Heart left ventricle (tissue), 16 donors: ENCODE measurements at places on chromosomes 1 and 21. TPM values are rescaled to one million over a fixed set of nuclear protein-coding genes. Genes with fewer than 3 reads are reported as not detected.

DNA sequence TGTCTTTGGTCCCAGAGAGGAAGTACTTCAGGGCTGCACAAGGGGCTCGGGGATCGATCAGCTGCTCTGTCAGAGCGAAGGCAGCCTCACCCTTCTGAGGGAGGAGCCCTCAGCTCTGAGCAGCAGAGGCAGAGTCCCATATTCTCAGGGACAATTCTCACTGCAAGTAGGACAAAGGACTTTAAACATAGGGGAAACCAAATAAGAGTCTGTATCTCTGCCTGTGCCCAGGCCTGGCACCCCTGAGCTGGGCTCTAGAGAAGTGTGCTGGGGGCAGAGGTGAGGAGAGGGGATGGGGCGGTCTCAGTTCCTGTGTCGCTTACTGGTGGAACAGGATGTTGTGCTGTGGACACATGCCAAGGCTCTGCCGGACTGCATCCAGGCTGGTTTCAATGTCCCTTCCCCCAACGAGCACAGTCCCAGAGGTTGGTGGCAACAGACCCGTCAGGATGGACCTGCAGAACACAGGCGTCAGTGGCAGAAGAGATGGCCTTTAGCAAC lies 76.6 kb downstream of the ABCA4 start:
- DNase-seq = peak; percentile 83
- H3K36me3 ChIP-seq = no peaks in the 10 kb centered on the region
- peaks cover 57% of the 10 kb centered on the region for H3K4me1 ChIP-seq

DNA sequence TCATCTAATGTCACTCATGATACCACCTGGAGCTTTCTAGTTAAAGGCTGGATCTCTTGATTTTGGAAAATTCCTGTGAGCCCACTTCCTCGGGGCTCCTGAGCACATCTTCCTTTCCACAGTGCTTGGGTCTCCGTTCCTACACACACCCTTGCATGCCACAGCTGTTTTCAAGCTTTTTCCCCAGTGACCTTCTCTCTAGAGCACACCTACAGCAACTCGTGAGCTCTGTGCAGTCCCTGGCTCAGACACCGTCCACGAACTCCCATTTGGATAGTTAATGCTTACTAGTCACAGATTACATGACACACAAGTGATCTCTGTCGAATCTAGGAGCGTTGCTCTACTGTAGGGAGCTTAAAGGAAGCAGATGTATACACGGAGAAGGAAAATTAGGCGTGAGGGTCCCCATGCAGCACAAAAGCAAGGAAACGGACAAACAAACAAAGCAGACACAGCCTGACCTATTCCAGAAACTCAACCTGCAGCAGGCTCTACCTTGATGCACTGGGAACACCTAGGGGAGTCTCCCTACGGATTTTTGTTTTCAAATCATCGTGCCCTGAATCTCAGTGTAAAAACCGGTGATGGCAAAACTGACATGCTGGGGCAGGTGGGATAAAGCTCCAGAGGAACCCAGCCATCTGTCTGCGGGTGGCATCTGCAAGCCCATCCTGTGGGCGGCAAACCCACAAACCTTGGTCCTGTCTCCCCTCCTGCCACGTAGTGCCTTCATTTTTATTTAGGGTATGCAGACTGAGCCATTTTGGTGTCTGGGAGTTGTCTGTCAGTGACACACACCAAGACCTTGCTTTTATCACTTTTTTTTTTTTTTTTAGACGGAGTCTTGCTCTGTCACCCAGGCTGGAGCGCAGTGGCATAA lies 177.8 kb downstream of the RUNX1 start:
- no peak overlapping the region for H3K4me3 ChIP-seq
- no peak for DNase-seq
- peaks cover 4% of the 10 kb centered on the region for H3K27me3 ChIP-seq
- no peaks in the 10 kb centered on the region for H3K4me1 ChIP-seq
- no peak overlapping the region for H3K27ac ChIP-seq

The LYPLAL1 gene
- total RNA-seq = 65.6 TPM

GRCh38 chr1:98051065-98051675 lies 130.3 kb upstream of the DPYD start:
- H3K4me3 ChIP-seq = no peak overlapping the region
- peaks cover 10% of the 10 kb centered on the region for H3K27me3 ChIP-seq
- H3K4me1 ChIP-seq = no peaks in the 10 kb centered on the region
- no peak overlapping the region for H3K27ac ChIP-seq
- peak; percentile 57 for DNase-seq

- no peaks in the 10 kb centered on the region for H3K27me3 ChIP-seq
- no peaks in the 10 kb centered on the region for H3K36me3 ChIP-seq
- no peak for DNase-seq
- H3K4me3 ChIP-seq = no peak overlapping the region
- H3K27ac ChIP-seq = no peak overlapping the region
Observed at GRCh38 chr1:61604684-61605083, 120.3 kb downstream of the TM2D1 start.

The AMY1B gene
- not detected for total RNA-seq

GRCh38 chr21:35933466-35933865 lies 126.9 kb downstream of the SETD4 start:
- no peaks in the 10 kb centered on the region for H3K27me3 ChIP-seq
- peaks cover 4% of the 10 kb centered on the region for H3K4me1 ChIP-seq
- H3K27ac ChIP-seq = peak overlapping the region; percentile 78

The SPATA17 gene
- 1.1 TPM for total RNA-seq

DNA sequence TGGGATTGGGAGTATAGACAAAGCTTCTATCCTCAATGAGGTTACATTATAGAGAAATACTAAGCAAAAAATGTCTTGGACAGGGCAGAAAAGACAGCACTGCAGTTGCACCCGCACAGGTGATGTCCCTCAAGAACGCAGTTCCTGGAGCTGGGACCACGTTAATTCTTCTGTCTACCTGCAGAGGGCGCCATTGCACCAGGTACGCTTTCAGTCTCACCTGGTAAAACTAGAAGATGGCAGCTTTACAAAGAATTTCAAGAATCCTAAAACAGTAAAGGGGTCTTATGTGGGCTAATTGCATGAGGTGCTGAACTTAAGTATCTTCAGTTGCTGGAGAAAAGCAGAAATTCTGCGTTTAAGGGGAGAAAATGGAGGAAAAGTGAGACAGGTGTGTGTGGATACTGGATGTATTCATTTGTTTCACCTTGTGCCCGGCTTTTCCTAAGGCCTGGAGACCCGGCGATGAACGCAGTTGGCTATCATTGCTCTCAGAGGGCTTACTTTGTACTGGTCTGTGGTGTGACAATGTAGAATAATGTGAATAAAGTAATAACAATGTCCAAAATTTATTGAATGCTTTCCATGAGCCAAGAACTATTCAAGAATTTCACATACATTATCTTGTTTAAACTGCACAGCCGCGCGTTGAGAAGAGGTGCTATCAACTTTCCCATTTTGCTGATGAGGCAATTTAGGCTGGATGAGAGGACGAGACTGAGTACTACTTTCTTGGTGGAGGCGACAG lies 276.3 kb upstream of the GREM2 start:
- H3K4me1 ChIP-seq = no peaks in the 10 kb centered on the region
- no peak for DNase-seq
- no peaks in the 10 kb centered on the region for H3K36me3 ChIP-seq

DNA sequence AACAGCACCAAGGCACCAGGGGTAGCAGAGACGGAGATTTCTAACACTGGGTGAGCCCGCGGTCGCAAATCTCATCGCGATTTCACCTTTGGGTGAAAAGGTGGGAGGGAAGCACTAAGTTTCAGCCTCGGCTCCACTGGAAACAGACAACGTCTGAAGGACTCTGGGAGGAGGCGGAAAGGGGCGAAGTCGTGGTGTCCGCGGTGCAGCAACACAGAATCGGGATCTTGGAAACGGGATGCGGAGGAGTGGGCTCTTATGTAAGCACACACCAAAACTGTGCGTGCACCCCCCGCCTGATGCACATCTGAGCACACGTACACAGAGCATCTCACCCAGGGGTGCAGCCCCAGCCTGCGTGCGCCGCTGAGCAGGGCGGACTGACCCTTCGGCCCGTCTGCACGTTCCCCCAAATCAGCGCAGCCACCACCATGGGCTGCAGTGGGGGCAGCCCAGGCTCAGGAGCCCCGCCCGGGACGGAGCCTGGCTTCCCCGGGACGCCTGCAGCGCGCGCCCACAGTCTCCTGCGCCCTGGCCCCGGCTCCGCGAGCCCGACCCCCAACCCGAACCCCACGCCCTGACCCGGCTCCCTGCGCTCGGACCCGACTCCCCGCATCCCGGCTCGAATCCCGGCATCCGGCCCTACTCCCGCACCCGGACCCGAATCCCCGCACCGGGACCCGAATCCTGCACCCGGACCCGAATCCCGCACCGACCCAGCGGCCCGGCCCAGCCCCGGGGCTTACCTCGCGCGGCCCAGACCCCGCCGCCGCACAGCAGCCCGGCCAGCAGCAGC lies 670 bp downstream of the CLSTN1 start:
- peak overlapping the region; percentile 75 for H3K27ac ChIP-seq
- DNase-seq = peak; percentile 69
- peaks cover 22% of the 10 kb centered on the region for H3K4me1 ChIP-seq
- H3K36me3 ChIP-seq = no peaks in the 10 kb centered on the region

The GUCA2A gene
- not detected for total RNA-seq

The TLR5 gene
- total RNA-seq = 2.6 TPM

DNA sequence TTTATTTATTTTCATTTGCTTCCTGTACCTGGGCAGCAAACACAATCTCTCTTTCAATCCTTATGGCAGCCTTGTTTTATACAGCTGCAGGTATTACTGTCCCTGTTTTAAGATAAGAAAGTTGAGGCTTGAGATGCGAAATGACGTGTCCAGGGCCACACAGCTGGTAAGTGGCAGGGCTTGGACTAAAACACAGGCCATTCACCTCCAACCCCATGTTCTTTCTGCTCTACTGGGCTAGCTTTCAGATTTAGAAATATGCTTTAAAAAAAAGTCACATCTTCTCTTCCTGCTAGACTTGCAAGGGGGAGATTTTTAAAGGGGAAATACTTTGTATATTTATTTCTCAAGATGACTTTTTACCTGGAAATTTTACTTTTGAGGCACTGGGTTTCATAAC lies 62.8 kb downstream of the CNST start:
- no peaks in the 10 kb centered on the region for H3K4me1 ChIP-seq
- peaks cover 61% of the 10 kb centered on the region for H3K36me3 ChIP-seq
- H3K4me3 ChIP-seq = no peak overlapping the region
- no peak overlapping the region for H3K27ac ChIP-seq
- H3K27me3 ChIP-seq = no peaks in the 10 kb centered on the region

The MCOLN3 gene
- total RNA-seq = 0.35 TPM

DNA sequence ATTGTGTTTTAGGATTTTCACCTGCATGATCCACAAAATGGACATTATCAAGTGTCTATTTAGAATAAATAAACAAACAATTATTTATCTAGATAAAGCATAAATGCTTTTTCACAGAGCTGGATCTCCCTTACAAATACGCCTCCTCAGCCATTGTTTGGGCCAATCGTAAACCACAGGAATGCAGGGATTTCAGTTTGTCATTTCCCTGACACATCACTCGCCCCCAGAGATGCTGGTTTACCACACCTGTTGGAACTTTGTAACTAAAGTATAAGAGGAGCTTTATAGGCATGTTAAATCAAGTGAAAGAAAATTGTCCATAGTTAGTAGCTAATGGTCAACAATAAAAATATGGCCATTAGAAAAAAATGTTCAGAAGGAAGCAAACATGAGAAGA lies 40.3 kb downstream of the GPR88 start:
- no peak for DNase-seq
- no peaks in the 10 kb centered on the region for H3K27me3 ChIP-seq
- H3K36me3 ChIP-seq = no peaks in the 10 kb centered on the region
- no peak overlapping the region for H3K27ac ChIP-seq
- peaks cover 2% of the 10 kb centered on the region for H3K4me1 ChIP-seq

The AGMAT gene
- total RNA-seq = not detected

The DRAXIN gene
- total RNA-seq = 0.09 TPM

DNA sequence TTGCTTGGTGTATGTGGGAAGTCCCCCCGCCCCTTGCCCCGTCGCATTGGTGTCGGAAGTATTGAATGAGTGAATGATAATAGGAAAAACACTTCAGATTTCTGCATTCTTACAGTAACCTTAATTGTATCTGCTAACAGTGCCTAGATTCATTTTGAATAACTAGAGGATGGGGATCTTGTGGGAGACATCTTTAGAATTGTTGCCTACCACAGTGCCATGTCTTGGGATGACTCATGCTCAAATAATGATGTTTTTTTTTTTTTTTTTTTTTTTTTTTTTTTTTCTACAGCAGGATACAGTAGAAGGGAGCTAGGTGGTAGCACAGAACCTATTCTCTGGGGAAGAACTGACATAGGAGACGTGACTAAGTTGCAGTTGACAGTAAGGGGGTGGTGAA lies 237.9 kb downstream of the USP25 start:
- H3K27ac ChIP-seq = no peak overlapping the region
- no peaks in the 10 kb centered on the region for H3K36me3 ChIP-seq
- no peaks in the 10 kb centered on the region for H3K27me3 ChIP-seq
- H3K4me3 ChIP-seq = no peak overlapping the region
- DNase-seq = no peak
- H3K4me1 ChIP-seq = no peaks in the 10 kb centered on the region

DNA sequence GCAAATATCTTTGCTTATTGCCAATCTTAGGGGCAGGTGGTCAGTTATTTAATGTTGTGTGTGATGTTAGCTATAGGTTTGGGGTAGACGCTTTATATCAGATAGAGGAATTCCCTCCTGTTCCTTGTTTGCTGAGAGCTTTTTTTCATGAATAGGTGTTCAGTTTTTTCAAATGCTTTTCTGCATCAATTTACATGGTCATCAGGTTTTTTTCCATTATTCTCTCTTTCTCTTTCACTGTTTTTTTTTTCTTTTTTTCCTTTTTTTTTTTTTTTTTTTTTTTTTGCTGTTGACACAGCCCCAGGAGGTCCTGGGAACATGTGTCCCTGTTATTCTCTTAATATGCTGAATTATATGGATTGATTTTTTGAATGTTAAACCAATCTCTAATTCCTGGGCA lies 3.0 kb upstream of the SLC25A33 start:
- DNase-seq = no peak
- H3K27ac ChIP-seq = no peak overlapping the region
- H3K4me3 ChIP-seq = no peak overlapping the region
- H3K36me3 ChIP-seq = no peaks in the 10 kb centered on the region

- no peak for DNase-seq
- peaks cover 22% of the 10 kb centered on the region for H3K4me1 ChIP-seq
- H3K27ac ChIP-seq = no peak overlapping the region
- H3K36me3 ChIP-seq = no peaks in the 10 kb centered on the region
Observed at GRCh38 chr1:169064103-169064502, 42.4 kb upstream of the ATP1B1 start.

The TFF1 gene
- not detected for total RNA-seq

The ECE1 gene
- 37.3 TPM for total RNA-seq

DNA sequence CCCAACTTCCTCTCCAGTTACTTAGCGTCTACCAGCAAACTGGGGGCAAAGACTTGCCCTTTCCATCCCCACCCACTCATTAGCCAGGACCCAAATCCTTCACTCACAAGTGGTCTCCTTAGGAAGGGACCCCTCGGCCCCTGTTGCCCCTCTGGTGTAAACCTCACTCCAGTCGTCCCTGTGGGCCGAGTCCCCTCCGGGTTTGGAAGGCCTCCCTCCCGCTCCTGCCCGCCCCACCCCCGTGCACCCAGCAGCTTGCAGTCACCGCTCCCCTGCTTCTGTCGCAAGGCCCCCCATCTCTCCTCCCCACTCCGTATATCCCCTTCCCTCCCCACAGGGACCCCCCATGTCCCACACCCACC lies 1.2 kb downstream of the EFHD2 start:
- H3K27ac ChIP-seq = peak overlapping the region; percentile 73
- H3K4me1 ChIP-seq = peaks cover 41% of the 10 kb centered on the region
- no peaks in the 10 kb centered on the region for H3K27me3 ChIP-seq

The UBL4B gene
- not detected for total RNA-seq

GRCh38 chr1:201258763-201259230 lies 24.5 kb upstream of the PKP1 start:
- H3K27me3 ChIP-seq = peaks cover 18% of the 10 kb centered on the region
- no peaks in the 10 kb centered on the region for H3K36me3 ChIP-seq
- peaks cover 10% of the 10 kb centered on the region for H3K4me1 ChIP-seq
- no peak for DNase-seq

The WNT9A gene
- 2.5 TPM for total RNA-seq
